ENCODE measurements at places on chromosomes 11 and 22. TPM values are rescaled to one million over a fixed set of nuclear protein-coding genes. Genes with fewer than 3 reads are reported as not detected.
A peak's percentile ranks its signal among the peaks of the same experiment; 100 is the strongest.

DNA sequence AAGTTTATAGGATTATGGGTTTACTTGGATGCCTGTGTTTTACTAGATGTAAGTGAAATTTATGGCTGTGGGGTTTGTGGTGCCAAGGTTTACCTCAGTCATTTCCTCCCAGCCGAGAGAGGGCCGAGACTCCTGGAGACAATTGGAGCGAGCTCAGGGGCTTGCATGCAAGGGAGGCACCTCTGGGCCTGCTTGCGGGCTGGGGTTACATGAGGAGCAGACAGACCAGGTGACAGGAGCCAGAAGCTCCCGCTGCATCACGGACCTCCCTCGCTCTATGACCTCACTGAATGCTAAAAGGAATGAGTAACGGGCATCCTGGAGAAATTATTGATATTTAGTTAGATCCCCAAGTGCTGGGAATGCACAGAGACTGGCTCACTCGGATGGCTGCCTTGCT is 275.2 kb upstream of the KIRREL3 start:
- peaks cover 1% of the 10 kb centered on the region for H3K27me3 ChIP-seq
- no peaks in the 10 kb centered on the region for H3K4me1 ChIP-seq
- DNase-seq: no peak
- H3K4me3 ChIP-seq: no peak overlapping the region

DNA sequence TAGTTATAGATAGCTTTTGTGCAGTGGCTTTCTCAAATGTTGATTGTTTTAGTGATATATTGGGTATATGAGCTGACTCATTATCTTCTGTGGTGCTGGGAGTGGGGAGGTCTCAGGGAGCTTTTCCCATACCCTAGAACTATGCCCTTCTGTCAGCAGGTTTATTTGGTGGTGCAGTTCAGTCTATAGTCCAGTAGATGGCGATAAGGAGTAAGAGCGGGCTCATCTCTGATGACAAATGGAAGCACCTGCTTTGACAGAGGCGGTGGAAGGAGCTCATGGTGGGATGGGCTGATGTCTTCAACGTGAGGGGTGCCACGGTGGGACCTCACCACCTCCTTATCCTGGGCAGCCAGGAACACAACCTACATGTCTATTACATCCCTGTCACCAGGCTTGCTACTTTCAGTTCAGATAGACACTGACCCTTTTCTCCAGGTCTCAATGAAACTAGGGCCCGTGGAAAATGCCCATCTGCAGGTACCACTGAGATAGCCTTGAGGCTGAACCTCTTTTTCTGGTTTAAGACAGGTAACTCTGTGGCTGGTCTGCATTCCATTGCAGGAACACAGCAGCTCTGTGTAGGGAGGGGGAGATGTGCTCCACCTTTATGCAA is 13.0 kb upstream of the OR6A2 start:
- no peak overlapping the region for H3K4me3 ChIP-seq
- no peaks in the 10 kb centered on the region for H3K4me1 ChIP-seq
- peak; percentile 44 for DNase-seq
- peaks cover 10% of the 10 kb centered on the region for H3K27me3 ChIP-seq
- H3K27ac ChIP-seq: no peak overlapping the region
- no peaks in the 10 kb centered on the region for H3K36me3 ChIP-seq

The OR52I1 gene
- not detected for total RNA-seq

- no peak for DNase-seq
- no peak overlapping the region for H3K27ac ChIP-seq
- no peak overlapping the region for H3K4me3 ChIP-seq
- H3K27me3 ChIP-seq: no peaks in the 10 kb centered on the region
- H3K4me1 ChIP-seq: peaks cover 84% of the 10 kb centered on the region
Observed at GRCh38 chr22:17097701-17098100, 12.9 kb downstream of the IL17RA start.

The GP1BB gene
- not detected for total RNA-seq
